ENCODE measurements at places on chromosomes 11 and 22.
A peak's percentile ranks its signal among the peaks of the same experiment; 100 is the strongest.

- DNase-seq: no peak
Measured at GRCh38 chr22:17633217-17633997, 4.9 kb upstream of the ATP6V1E1 start.

DNA sequence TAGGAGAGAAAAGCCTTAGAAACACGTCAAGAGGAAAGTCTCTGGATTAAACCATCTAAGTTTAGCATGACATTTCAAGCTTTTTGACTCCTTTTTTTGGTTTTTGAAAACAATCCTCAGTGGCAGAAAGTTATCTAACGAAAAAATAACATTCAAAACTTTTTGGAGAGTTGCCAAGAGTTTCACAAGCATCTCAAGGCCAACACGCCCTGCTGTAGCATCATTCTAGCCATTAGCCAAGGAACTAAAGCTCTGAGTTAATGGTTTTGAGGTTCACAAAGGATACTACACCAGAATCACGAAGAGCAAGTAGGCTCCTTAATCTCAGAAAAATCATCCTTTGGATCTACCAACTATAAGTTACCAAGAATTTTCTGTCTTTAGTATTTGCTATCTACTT, 94.8 kb downstream of the PICALM start:
- DNase-seq: no peak

GRCh38 chr11:81915045-81915444, 818.6 kb downstream of the FAM181B start:
- DNase-seq: no peak

GRCh38 chr11:65492637-65493366, 6.0 kb upstream of the MALAT1 start:
- peak; percentile 55 for DNase-seq

DNA sequence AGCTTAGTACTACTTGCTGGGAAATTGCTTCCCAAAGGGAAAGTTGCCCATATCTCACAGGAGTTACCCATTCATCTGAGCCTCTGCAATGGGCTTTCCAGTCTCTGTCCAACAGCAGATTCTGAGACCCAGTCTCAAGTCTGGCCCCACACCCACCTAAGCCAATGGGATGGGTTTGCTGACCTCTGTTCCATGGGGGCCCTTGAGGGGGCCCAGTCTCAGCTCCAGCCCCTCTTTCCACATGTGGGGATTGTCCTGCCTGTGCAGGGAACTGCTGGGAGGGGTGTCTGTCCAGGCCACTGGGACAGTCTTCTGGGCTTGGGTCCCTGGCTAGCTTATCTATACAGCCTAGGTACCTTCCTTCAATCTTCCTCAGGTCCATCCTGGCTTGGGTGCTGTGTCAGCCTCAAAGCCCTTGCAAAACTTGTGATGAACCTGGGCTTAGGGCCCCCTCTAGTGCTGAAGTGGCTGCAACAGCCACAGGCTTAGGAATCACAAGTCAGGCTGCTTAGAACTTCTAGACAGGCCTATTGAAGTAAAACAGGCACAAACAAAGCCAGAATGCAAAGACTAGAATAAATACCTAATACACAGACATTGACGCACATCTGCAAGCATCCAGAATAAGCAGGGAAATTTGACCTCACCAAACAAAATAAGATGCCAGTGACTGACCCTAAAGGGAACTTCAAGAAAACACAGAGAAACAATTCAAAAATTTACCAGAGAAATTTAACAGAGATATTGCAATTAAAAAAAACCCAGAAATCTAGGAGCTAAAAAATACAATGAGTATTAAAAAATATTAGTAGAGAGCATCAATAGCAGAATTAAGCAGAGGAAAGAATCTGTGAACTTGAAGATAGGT, 11.7 kb upstream of the PATL1 start:
- peak; percentile 65 for DNase-seq

DNA sequence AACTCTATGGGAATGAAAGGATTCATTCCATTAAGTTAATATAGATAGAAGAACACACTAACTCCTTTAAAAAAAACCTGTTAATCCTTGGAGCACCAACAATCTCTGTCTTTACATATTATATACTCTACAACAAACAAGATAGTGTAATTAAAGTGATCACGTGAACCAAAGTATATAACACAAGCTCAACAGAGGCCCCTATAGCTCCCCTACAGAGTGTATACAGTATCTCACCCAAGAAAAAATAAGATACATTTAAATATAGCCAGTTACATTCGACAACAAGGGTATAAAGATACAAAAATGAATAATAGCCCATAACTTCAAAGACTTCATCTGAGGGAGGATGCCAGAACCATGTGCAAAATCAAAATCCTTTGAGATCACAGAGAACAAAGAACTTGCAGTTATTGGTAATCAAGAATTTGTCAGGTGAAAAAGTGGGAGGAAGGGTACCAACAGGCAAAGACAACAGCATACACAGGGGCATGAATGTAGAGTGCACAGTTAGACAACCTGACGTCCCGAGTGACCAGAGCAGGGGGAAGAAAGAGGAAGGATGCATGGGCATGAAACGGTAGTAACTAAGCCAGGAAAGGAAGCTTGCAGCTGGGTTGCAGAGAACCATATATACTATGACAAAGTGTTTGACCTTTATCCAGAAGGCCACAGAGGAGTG, 4.7 kb downstream of the FCHSD2 start:
- DNase-seq: no peak

DNA sequence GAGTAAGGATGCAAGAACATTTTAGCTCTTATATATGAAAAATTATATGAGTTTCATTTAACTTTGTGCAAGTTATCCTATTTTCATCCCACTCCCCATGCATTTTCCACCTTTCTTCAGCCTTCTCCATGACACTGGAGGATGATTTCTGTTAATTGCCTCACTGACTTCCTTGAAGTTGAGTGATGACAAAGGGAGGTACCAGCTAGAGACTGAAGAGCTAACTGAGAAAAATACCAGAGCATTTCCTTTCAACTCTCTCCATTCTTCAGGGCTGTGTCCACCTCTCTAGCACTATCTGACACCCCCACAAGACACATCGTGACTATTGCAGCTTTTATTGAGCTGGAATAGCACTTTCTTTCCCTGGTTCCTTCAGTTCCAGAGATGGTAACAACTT, 711.6 kb upstream of the LRRC4C start:
- no peak for DNase-seq

GRCh38 chr22:42500836-42501179, 18.8 kb downstream of the RRP7A start:
- DNase-seq: no peak

DNA sequence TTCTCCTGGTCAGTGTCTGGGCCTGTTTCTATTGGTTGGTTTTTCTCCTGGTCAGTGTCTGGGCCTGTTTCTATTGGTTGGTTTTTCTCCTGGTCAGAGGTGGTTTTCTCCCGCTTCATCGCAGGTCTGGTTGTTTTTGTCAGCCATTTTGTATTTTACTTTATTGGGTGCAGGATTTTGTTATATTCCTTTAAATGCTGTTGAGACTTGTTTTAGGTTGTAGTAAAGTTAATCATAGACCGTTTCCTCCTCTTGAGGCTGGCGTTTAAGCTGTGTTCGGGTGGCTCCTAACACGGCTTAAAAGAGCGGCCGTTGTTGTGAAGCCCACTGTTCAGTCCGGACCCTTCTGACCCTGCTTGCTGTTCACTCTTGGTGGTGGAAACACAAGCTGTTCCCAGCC, 26.2 kb downstream of the ZBED4 start:
- DNase-seq: no peak

- DNase-seq: no peak
Measured at GRCh38 chr11:3123305-3123704, 41.8 kb downstream of the OSBPL5 start.

GRCh38 chr11:12113294-12113693, 2.9 kb downstream of the MICAL2 start:
- DNase-seq: no peak

DNA sequence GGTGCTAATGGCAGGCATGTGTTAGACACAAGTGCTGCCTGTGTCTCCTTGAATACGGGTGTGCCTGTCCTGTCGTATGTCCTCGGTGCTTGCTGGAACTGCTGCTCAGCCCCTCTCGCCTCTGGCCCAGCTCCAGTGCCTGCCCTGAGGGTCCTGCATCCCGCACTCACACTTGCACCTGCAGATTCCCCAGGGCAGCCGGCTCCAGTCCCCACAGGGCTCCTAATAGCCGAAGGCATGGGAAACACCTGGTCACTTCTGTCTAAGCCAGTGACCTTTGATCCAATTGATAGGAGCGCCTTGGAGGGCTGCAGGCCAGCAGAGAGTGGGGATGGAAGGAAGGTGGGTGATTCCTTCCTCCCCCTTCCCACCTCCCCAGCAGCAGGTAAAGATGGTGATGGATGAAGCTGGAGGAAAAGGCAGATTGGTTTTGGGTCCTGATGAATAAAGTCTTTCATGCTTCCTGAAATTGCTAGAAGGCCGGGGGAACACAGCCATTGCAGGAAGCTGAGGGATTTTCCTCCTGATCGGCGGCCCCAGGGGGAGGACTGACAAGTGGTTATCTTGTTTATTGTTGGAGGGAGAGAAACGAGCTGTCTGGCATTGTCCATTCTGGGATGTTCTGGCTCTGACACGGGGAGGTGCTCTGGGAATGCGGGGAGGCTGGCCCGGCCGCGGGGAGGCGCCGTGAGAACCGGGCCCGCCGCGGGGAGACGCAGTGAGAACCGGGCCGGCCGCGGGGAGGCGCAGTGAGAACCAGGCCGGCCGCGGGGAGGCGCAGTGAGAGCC, 110.9 kb upstream of the B3GAT1 start:
- no peak for DNase-seq

- DNase-seq: no peak
Measured at GRCh38 chr11:112398798-112399478, 138.3 kb upstream of the PLET1 start.

- DNase-seq: no peak
Measured at GRCh38 chr11:120651836-120652235, 140.3 kb downstream of the GRIK4 start.

GRCh38 chr11:122405547-122406341, 249.8 kb upstream of the UBASH3B start:
- no peak for DNase-seq

- DNase-seq: no peak
Measured at GRCh38 chr22:35997438-35997837, 31.2 kb downstream of the RBFOX2 start.

DNA sequence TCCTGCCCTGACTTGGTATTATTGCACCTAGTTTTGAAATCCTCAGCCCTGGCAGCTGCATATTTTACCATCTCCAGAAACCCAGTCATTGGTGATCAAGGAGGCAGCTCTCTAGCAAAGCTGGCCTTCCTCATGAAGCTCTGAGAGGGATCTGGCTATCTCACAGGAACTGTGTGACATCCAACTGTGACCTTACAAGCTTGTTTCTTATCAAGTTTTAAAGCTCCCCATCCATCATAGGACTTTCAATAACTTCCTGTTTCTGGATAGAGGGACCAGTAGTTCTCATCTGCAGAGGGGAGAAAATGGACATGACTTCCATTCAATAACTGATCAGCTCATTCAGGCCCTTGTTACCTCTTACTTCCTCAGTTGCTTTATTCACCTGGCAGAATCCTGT, 18.2 kb downstream of the CALCA start:
- no peak for DNase-seq

DNA sequence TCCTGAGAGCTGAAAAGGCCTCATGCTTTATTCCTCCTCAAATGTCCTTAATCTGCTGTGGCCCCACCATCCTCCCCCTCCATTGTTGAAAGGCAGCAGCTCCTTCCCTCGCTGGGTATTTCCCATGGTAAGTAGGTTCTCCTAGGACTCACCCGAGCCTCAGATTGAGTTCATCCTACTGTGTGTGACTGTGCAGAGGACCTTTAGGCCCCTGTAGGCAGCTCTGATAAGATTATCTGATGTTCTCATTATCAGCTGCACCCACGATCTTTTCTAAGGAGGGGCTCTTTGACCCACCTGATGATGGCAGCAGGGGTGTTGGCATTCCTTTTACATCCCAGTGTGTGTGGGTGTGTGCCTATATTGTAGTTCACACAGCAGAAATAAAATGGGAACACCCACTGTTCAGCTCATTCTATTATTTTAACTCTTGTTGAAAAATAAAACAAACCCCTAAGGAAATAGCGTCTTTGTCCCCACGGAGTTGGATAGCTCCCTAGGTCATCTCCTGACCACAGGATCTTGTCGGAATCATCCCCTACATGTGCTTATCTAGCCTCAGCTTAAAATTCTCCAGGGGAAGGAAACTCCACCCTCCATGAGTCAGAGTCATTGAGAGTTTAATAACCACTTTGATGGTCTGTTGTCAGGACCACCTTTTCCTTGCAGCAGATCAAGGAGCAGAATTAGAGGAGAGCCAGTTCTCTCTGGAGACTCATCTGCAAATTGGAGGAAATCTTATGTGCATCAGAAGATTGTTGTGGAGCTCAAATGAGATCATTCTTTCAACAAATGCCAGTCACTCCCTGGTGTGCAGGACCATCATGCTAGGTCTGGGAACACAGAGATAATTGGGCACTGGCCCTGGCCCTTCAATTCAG, 19.3 kb downstream of the ENDOD1 start:
- DNase-seq: no peak

GRCh38 chr11:8698917-8699441, 16.4 kb downstream of the RPL27A start:
- no peak for DNase-seq

- DNase-seq: no peak
Measured at GRCh38 chr22:30235687-30236170, 10.8 kb downstream of the LIF start.

GRCh38 chr11:1327064-1327460, 17.6 kb upstream of the TOLLIP start:
- no peak for DNase-seq

GRCh38 chr22:46572911-46573780, 35.7 kb upstream of the CELSR1 start:
- no peak for DNase-seq

DNA sequence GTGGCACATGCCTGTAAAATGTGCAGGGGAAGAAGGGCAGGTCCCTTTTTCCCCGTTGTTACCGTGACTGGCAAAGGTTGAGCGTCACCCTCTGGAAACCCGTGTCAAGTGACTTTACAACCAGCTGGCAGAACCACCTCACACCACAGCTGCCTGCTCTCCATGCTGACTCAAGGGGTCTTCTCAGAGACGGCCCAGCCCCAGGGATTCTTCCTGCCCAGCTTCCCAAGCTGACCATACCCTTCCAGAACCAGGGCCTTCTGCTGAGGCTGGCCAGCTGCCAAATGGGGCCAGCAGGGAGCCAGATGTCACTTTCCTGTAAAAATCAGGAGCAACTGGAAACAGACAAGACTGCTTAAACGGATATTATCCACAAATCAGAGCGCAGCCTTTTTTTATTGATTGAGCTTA, 6.3 kb downstream of the PC start:
- DNase-seq: no peak

DNA sequence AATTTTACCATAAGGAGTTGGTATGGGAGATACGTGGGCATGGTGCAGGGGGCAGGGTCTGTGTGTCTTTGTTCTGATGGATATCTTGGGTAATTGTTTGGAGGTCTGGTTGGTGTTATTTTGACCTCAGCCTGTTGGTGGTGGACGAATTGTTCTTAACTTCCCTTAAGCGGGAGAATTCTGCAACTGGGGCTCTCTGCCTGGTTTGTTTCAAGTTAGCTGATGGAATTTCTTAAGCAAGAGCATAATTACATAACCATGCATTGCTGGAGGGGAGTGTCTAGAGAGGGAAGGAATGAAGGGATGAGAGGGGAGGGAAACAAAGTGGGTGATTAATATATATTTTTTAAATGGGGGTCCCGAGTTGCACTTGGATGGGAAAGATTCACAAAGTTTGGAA, 908.5 kb upstream of the RAG2 start:
- no peak for DNase-seq

Data from activated CD4-positive, alpha-beta T cell treated with anti-CD3 and anti-CD28 coated beads for 48 hours (primary cell).